ENCODE measurements at places on chromosomes 12 and 14.
A peak's percentile ranks its signal among the peaks of the same experiment; 100 is the strongest.

DNA sequence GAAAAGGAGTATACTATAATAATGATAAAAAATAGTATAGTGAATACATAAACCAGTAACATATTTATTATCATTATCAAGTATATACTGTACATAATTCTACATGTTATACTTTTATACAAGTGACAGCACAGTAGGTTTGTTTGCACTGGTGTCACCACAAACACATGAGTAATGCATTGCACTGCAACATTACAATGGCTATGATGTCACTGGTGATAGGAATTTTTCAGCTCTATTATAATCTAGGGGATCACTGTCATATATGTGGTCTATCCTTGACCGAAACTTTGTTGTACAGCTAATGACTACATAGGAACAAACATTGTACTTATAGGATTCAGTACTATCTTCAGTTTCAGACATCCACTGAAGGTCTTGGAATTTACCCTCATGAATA is 165.8 kb upstream of the SYT1 start:
- DNase-seq = no peak

DNA sequence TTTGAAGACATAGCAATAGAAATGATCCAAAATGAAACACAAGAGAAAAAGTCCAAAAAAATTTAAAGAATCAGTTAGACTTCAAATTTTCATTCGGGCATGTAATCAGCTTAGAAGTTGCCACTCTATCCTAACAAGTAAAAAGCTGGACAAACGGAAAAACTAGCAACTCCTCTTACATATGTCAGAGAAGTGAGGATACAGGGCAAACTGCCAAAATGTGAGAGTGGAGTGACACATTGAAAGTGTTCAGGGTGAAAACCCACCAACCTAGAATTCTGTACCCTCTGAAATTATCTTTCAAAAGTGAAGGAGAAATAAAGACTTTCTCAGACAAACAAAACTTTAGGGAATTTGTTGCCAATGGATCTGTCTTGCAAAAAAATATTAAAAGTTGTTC is 42.0 kb upstream of the CHPT1 start:
- DNase-seq = no peak

- no peak for DNase-seq
Observed at GRCh38 chr12:117533687-117534086, 172.3 kb upstream of the NOS1 start.

DNA sequence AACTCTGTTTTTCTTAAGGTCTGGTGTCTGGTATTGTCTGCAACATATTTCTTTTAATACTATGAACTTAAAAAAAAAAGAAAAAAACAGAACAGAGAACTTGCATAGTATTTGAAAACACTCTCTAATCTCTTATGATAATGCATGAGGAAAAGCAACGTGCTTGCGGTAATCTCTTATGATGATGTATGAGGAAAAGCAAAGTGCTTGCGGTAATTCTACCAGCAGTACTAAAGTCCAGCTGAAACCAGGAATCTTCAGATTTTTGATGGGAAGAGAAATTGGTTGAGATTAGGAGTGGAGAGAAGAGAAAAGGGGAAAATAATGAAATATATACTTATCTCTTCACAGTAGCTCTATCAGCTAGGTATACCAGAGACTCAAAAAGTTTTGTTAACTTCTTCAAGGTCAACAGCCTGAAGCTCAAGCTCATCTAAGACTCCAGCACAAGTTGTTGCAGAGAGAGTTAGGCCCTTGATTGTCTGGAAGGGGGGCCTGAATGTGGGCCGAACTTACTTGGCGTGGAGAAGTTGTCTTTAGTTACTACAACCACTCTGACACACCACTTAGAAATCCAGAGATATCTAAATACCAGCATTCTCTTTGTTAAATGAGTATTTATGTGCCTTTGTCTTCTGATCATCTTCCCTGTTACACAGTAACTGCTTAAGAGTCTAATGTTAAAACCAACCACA is 240.4 kb downstream of the PRKD1 start:
- no peak for DNase-seq

- no peak for DNase-seq
Observed at GRCh38 chr12:128753438-128753837, 70.3 kb downstream of the SLC15A4 start.

DNA sequence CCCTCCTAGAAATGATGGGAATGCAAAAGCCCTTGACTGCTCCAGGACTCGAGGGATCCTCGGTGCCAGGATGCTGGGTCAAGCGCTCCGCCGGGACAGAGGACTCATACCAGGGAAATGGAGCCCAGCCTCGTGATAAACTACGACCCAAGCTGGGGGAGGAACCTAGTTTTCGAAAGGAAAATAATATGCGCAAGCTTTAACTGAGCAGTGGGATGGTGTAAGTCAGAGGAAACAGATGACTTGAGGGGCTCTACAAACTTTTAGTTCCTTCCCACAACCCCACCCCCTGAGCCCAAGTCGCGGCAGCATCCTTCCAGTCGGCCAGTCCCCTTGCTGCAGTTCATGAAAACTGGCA is 654 bp upstream of the SUPT16H start:
- no peak for DNase-seq

- DNase-seq = no peak
Observed at GRCh38 chr12:2876431-2877046, 435 bp downstream of the FOXM1 start.

- DNase-seq = no peak
Observed at GRCh38 chr14:72793156-72793939, 100.6 kb downstream of the DPF3 start.

DNA sequence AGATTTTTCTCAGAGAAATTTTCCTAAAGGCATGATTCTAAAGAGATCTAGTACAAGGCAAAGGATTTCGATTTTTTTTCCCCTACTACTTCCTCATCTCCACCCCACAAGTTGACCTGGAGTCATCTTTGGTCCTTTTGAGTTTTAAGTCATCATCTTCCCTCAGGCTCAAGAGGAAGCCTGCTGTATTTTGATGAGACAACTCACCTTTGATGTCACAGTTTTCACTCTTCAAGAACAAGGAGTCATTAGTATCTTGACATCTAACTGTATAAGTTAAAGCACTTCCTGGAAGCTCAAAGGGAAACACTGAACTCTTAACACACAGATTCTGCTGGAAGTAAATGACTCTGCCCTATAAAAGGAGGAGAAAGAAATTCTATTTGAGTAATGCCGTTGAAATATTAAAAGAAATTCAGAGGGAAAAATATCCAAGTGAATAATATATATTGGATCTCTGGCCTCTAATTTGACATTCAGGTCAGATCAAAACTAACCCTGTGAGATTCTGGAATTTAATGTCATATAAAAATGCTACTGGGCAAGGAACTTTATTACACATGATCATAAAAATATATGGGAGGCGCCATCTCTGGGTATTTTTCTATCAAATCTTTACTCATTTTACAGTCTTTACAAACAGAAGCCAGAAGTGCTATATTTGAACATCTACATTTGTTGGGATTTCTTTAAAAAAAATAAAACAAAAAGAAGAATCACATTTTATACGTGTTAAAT is 435.0 kb downstream of the NRXN3 start:
- no peak for DNase-seq

DNA sequence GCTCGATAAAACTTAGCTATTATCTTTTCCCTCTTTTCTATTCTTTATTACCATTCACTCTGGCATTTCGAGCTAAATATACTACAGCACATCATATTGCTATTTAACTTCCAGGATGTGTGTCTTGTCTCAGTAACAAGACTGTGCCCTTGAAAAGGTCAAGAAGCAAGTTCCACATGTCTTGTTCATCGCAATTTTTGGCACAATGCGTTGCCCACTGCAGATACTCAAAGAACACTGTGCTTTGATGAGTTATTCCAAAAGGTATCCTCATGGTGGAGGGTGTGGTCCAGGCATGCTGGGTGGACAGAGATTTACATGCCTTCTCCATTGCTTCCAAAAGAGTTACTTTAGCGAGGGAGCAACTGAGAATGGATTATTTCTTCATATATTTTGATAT is 6.6 kb downstream of the E2F7 start:
- peak; percentile 12 for DNase-seq

DNA sequence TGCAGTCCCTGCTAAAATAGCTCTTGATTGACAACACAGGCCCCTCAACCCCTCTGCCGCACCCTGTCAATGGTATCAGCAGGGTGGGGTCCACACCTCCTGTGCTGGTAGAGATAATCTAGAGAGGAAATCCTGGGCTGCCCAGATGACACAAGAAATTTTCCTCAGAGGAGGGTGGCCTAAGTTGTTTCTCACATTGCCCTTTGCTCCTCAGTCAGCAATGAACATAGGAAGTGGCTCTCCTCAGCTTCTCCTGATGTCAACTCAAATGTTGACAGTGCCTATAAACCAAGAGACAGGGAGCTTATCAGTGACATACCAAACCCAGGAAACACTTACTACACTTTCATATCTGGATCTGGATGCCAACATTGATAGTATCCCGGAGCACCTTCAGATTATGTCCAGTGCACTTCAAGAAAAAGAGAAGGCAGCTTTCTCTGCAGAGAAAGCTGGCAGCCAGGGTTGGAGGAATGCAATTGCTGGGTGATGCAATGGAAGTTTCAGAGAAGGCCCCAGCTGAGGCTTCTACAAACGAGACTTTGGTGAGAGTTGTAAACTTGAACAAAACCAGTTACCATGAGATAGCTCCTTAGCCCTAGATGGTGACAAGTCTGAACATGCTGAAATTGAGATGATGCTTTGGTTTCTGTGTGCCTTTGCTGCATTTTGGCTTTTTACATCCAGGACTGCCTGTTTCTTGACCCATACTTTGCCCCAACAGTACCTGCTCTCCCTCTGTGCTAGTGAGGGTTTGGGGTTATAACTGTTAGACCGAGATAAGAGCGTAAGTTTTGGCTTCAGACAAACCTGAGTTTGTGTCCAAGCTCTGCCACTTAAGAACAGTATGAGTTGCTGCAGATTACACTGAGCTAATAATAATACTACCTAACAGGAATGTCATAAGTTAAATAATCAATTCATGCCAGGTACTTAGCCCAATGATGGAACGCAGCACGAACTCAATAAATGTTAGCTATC is 183.5 kb downstream of the NUAK1 start:
- no peak for DNase-seq

GRCh38 chr12:8028267-8028666 is 4.2 kb upstream of the FOXJ2 start:
- DNase-seq = no peak

GRCh38 chr12:120818416-120818815 is 85.7 kb downstream of the SPPL3 start:
- peak; percentile 71 for DNase-seq

DNA sequence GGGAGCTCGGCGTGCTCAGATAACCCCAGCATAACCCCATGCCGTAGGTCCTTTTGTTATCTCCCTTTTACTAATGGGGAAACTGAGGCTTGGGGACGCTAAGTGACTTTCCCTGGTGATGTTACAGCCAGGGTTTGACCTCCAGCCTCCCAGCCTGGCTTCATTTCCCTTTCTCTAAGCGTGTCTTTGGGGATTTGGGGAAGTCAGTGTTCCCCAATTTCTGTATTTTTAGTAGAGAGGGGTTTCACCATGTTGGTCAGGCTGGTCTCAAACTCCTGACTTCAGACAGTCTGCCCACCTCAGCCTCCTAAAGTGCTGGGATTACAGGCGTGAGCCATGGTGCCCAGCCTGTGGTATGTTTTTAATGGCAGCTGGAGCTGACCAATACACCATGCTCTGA is 85.4 kb downstream of the PHETA1 start:
- DNase-seq = no peak

GRCh38 chr12:67813456-67813904 is 164.9 kb downstream of the DYRK2 start:
- DNase-seq = no peak

GRCh38 chr12:74890237-74890599 is 319.4 kb downstream of the KCNC2 start:
- DNase-seq = peak; percentile 80

DNA sequence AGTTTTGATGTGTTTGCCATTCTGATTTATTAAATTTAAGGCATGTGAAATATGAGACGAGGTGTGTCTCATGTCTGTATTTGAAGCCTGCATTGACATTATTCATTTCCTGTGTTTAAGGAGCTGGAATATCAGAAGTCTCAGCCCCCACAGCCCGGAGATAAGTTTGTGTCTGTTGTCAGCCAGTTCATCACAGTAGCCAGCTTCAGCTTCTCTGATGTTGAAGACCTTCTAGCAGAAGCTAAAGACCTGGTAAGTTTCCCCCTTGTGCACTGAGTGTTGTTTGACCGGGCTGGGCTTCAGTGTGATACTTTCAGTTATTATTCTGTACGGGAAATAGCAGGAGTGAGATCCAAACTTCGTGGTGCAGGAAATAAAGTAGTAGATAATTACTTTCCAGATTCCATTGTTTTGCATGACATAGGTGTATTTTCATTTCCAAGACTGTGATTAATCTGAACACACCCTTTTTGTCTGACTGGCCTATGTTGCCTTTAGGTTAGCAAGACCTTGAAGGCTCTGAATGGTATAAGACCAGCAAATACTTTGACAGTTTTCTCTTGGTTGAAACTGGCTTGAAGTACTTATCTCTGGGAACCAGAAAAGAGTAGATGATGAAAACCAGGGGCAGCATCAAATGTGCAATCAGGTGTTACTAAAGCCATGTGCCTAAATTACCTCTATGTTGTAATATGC is 101.5 kb downstream of the GPR135 start:
- no peak for DNase-seq

DNA sequence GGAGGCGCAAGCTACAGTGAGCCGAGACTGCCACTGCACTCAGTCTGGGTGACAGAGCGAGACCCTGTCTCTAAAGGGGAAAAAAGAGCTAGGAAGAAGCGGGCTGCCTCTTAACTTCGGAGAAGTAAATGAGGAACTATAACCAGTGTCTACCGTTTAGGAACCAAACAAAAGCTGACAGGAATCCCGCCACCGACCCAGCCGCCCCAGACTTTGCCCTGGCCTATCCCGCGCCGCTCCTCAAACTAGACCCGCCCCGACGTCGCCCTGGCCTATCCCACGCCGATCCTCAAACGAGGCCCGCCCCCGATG is 568 bp upstream of the SIVA1 start:
- DNase-seq = no peak

DNA sequence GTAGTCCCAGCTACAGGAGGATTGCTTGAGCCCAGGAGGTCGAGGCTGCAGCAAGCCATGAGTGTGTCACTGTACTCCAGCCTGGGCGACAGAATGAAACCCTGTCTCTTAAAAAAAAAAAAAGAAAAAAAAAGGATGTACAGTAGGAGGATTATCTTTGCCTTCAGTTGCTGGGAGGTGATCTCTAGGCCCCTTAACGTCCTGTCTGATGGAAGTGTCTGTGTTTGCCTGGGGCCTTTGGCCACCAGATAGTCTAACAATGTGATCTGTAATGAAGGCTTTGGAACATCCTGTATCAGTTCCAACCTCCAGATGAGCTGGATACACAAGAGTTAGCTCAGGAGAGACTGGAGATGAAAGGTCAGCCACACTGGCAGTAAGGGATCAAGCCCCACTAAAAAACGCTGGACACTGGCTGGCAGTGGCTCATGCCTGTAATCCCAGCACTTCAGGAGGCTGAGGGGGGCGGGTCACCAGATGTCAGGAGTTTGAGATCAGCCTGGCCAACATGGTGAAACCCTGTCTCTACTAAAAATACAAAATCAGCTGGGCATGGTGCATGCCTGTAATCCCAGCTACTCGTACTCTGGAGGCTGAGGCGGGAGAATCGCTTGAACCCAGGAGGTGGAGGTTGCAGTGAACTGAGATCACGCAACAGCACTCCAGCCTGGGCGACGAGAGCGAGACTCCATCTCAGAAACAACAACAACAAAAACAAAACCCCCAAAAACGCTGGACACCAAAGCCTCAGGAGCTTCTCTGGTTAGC is 19.0 kb upstream of the HNF1A start:
- no peak for DNase-seq

All from islet precursor cell (in vitro differentiated cells).